NCI-H774 (cell line): ENCODE measurements at places on chromosomes 16 and 17.

- DNase-seq, result no peak
These were observed 471 bp downstream of the PARD6A start for GRCh38 chr16:67661101-67661761.

DNA sequence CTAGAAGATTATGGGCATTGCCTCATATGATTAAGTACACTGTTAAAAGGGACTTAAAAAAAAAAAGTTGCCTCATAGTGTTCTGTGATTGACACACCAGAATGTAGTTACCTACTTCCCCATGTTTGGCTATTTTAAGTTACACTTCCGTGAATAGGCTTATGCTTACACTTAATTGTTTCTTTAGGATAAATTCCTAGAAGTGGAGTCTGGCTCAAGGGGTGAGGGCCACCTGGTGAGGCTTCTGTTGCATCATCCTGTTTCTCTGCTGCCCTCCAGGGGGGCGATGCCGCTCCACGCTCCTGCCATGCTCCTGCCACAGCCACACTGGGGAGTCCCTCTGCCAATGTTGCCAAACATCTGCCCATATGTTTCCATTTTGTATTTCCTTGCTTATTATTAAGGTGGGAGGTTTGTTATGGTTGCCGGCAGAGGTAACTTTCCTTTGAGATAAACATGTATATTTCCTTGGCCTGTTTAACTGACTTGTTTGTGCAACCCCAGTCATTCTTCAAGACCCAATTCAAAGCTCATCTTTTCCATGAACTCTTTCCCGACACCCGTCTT is 73.1 kb downstream of the KSR1 start:
- DNase-seq, result peak; percentile 15

GRCh38 chr17:53627511-53627910 is 195.2 kb upstream of the KIF2B start:
- DNase-seq, result no peak

DNA sequence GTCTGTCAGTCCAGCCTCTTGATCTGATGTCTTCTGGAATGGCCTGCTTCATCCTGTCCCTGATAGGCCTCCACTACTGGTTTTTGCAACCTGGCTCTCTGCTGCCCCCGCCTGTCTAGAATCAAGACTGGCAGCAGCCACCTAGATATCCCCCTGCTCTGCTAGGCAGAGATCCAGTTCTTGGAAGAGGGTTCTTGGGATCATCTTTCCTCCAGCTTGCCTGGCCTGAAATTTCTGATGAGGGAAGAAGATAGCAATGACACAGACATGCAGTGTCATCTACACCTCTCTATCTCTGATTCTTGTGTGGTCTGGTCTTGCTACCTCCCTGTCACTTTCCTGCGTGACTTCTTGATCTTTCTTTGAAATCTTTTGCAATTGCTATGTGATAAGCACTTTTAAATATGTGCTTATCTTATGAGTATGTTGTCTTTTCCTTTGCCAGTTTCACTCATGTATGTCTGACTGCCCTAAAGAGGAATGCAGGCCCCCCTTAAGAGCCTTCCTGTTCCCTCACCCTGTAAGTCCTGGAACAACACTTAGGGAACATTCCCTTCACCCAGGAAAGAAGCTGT is 20.3 kb upstream of the NFATC3 start:
- DNase-seq, result no peak

GRCh38 chr17:520447-521182 is 168.0 kb upstream of the RPH3AL start:
- DNase-seq, result no peak

- DNase-seq, result no peak
These were observed 128.9 kb upstream of the WSCD1 start for GRCh38 chr17:5941258-5941657.

- DNase-seq, result no peak
These were observed 123.5 kb downstream of the CBLN1 start for GRCh38 chr16:49158029-49158642.

DNA sequence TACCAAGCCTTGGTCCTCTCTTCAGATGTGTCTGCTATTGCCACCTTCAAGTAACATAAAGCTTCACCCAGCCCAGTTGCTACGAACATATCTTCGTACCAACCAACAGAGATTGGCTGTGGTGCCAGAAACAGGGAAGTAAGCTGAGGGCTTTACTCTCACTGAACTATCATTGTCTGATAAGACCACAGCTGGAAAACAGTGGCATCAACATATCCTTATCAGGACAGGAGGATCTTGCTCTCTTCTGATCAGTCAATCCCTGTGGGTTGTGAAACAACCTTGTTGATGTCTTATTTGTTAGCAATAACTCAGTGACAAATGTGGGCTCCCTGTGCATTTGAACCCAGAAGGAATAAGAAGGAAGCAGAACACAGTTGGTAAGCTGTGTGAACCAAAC is 446.3 kb upstream of the MAF start:
- DNase-seq, result no peak
